Myocyte (in vitro differentiated cells): ENCODE measurements at places on chromosomes 1 and 21. TPM values are rescaled to one million over a fixed set of nuclear protein-coding genes. Genes with fewer than 3 reads are reported as not detected.

- no peak for DNase-seq
These were observed 102.4 kb downstream of the CACHD1 start for GRCh38 chr1:64572222-64572900.

GRCh38 chr1:72946903-72947499 lies 664.7 kb upstream of the NEGR1 start:
- no peak for DNase-seq

GRCh38 chr1:2190491-2190976 lies 4.0 kb downstream of the FAAP20 start:
- no peak for DNase-seq

DNA sequence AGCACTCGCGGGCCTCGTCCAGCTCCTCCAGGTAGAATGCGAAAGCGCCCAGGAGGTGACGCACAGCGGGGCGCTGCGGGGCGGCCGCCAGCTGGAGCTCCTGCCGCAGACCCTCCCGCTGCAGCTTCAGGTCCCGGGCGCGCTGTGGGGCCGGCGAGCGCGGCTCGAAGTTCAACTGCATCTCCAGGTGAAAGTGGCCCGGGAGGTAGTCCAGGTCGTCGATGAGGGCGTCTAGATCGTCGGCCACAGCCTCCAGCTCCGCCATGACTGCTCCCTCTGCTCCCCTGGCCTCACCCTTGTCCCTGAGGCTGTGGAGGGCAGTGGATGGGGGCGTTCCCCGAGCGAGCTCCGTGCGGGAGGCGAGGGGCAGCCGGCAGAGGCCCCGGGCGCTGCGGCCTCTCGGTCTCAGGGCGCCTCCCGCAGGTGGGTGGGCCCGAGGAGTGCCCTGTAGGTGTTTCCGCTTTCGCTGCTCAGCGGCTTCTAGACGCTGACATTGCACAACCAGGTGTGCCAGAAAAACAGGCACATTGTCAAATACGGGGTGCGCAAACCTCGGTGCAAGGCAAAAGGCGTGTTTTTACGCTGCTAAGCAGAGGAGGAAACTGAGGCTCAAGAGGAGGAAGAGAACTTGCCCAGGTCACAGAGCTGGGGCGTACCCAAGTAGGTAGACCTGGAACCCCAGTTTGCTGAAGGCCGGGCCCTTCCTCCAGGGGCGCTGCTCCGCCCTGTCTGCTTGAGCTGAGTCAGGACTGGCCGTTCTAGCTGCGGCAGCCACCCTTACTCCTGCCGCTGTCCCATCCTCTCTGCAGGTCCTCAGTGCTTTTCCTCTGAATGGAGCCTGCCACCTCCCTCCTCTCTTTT lies at the start of gene TTC22:
TTC22 (minus strand) TSS at position 425 of the 861 bp plus-strand sequence; CDS start at position 265, 160 bp downstream.
- DNase-seq = no peak

DNA sequence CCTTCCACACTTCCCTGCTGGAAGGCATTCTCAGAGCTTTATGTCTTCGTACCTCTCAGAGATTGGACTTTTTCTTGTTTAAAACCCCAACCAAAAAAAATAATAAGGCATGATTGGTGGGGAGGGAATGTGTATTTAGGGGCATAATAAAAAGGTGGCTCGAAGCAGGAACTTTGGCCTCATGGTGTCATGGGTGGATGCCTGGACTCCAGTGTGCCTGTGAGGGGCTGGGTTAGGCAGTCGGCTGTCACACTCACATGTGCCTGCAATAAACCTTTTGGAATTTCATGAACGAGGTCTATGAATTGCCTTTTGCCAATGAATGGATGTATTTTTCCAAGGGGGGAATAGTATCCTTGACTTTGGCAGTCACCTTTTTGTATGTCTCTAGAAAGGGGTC lies 131.3 kb downstream of the EDEM3 start:
- no peak for DNase-seq

The SYT14 gene
- 6.8 and 11.3 TPM in 2 replicates for total RNA-seq

DNA sequence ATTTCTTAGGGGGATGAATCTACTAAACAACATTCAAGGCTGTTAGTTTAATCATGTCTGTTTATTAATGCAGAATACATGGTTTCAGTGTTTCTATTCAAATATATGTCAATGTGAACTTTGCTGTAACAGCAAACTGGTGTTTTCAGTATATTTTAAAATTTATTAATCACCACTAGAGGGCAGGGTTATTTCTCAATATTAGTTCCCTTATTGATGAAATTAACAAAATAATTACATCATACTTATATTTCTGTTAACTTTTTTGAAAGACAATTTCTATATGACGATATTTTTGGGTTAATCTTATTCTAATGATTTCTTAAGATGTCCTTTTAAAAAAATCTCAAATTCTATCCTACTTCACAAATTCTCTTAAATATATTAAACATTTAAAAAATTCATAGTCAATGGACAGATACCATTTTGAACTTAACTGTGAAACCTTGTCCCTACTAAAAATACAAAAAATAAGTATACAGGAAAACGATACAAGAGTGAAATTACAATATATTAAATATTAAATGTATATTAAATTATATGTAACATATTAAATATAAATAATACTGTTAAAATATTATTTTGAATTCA lies 1034.1 kb upstream of the PRMT6 start:
- DNase-seq = peak; percentile 2

DNA sequence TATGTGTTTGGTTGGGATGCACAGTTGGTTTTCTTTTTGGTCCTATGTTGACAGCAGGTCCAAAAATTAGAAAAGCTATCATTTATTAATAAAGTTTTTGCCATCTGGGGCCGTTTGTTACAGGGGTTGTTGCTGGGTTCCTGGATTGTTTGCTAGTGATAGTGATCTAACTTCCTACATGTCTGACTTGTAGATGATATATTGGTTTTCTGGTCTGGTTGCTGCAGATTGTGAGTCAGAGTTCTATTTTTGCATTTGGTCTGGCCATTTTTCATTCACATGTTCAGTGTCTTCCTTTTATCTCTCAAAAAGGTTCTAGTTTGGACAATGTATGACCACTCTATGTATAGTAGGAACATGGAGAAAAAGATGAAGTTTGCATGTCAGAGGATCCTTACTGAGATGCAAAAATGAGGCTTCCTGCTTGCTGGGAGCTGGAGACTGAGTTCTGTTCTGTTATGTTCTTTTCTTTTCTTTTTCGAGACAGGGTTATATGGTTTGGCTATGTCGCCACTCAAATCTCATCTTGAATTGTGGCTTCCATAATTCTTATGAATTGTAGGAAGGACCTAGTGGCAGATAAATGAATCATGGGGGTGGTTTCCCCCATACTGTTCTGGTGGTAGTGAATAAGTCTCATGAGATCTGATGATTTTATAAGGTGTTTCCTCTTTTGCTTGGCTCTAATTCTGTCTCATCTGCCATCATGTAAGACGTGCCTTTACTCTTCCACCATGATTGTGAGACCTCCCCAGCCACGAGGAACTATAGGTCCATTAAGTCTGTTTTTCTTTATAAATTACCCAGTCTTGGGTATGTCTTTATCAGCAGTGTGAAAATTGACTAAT lies 4.2 kb upstream of the NVL start:
- DNase-seq = peak; percentile 49

The CRYZL1 gene
- 13.7 and 19.1 TPM in 2 replicates for total RNA-seq
